Right renal cortex interstitium (tissue), 3 donors: ENCODE measurements at places on chromosomes 3 and 15.

- DNase-seq = no peak
These were observed 275.1 kb upstream of the LRTM1 start for GRCh38 chr3:55203006-55203405.

DNA sequence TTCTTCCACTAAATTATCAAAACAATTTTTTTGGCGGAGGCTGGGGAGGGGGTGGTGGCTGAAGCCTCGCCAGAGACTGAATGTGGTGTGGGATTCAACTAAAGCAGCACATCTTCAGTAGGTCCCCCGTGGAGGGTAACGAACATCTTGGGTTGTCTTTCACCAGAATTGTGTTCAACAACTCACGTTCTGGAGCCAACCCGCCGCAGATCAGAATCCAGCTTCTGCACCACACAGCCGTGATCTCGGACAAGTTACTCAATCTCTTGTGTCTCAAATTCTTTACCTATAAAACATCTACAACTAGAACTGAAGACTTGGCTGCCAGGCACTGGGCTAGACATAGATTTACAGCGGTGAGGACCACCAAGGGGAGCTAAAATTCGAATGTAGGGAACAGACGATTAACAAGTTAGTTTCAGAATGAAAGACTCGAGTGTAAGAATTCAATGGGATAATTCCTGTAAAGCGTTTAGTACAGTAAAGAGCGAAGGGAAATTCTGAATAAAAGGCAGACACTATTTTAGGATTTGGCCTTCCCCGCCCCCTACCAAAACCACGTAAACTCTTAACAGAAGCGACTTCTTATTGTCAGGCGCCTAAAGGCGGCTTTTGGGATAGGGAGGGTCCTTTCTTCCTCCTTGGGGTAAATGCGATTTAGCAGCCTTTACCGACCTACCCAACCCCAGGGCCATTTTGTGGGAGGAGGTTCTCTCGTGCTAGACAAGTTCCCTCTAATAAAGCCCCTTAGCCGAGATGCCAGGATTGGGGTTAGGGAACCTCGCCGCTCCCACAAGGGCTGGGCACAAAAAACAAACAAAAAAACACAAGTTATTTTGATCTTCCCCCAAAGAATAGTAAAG lies 697 bp upstream of the RAB5A start:
- no peak for DNase-seq

DNA sequence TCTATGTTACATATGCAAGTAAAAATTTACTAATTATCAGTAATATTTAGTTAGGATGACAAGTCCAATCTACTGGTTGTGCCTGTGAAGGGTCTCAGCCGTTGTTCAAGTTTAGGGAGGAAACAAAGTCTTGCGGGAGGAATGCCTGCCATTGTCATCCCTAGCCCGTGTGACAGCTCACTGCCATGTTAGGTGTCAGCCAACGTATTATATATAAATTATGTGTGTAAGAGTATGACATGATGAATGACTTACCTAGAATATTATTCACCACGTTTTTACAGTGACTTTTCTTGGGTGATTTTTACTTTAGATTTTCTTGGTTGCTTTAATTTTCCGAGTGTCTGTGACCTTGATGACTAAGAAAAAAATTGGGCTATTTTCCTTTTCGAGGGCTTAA lies 614.4 kb upstream of the MDFIC2 start:
- no peak for DNase-seq

DNA sequence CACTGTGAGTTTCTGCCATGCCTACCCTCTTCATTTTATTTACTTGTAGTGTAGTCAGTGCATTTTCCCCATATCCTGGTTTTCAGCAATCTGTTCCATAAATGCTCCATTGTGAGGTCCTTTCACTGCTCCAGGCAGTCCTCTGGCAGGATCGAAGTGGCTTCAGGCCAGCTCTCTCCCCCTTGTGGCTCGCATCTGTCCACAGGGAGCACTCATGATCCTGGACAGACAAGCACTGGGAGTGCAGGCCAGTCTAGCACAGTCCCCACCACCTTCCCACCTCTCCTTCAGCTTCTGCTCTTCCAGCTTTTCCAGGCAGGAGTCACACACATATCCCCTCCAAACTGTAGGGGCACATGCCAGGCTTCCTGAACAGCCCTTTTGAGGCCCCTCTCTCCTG lies 173.6 kb downstream of the PPM1L start:
- no peak for DNase-seq

GRCh38 chr3:41198046-41198445 lies 1.3 kb upstream of the CTNNB1 start:
- DNase-seq = no peak

GRCh38 chr3:186083746-186084145 lies 25.1 kb downstream of the ETV5 start:
- DNase-seq = no peak

GRCh38 chr15:88681610-88682221 lies 42.9 kb downstream of the ISG20 start:
- DNase-seq = no peak

- no peak for DNase-seq
These were observed 9.6 kb upstream of the SLCO2A1 start for GRCh38 chr3:134039161-134039862.

DNA sequence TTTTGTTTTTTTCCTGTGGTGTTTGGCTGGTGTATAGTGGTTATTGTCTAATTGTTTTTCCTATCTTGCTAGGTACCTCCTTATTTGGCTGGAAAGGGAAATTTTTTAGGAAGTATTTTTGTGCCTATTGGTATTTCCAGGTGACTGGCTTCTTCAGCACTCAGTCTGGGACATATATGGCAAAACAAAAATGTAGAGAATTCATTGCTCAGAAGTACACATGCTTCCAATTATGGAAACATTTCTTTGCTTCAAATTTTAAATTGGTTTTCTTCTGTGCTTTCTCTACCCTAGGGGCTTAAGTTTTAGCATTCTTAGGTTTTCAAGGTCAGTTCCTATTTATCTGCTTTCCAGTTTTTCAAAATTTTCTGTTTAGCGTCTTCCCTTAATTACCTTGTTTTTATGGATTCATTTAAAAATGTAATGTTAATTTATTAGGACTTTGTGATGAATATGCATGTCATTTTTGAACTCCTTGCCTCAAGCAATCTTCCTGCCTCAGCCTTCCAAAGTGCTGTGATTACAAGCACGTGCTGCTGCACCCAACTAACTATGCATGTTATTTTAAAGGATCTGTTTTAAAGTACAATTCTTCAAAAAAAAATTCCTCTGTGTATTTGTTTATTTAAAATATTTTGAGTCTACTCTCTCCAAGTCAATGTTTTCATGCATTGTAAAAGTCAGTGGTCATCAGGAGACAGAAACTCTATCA lies 231.9 kb upstream of the DPPA4 start:
- no peak for DNase-seq

GRCh38 chr3:30913176-30913575 lies 18.7 kb upstream of the GADL1 start:
- DNase-seq = no peak

- no peak for DNase-seq
These were observed 39.2 kb downstream of the ACAA1 start for GRCh38 chr3:38097446-38098375.
